Renal cortex interstitium (tissue), 15 donors: ENCODE measurements at places on chromosomes 2 and 18. TPM values are rescaled to one million over a fixed set of nuclear protein-coding genes. Genes with fewer than 3 reads are reported as not detected.

COL6A3 gene
- 278 TPM for polyA plus RNA-seq

LOXHD1 gene
- 0.53 TPM for polyA plus RNA-seq

CAPN14 gene
- polyA plus RNA-seq: 0.12 TPM

DNA sequence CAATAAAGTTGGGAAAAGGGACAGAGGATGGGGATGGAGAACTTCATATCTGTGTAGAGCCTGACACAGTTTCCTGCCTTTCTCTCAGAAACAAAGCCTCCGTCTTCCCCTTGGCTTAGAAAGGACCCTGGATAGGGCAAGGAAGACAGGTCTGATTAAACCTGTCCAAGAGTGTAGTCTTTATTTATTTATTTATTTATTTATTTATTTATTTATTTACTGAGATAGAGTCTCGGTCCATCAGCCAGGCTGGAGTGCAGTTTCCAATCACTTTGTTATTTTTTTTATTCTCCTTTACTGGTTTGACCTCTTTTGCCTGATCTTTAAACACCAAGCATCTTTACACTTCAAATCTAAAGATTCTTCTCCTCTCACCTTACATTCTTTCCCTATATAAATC, 10.3 kb downstream of the CCL20 start:
- no peak for DNase-seq

GRCh38 chr2:162769066-162769465, 69.5 kb downstream of the KCNH7 start:
- no peak for DNase-seq

GRCh38 chr18:12470382-12471075, 62.8 kb downstream of the PRELID3A start:
- no peak for DNase-seq

DNA sequence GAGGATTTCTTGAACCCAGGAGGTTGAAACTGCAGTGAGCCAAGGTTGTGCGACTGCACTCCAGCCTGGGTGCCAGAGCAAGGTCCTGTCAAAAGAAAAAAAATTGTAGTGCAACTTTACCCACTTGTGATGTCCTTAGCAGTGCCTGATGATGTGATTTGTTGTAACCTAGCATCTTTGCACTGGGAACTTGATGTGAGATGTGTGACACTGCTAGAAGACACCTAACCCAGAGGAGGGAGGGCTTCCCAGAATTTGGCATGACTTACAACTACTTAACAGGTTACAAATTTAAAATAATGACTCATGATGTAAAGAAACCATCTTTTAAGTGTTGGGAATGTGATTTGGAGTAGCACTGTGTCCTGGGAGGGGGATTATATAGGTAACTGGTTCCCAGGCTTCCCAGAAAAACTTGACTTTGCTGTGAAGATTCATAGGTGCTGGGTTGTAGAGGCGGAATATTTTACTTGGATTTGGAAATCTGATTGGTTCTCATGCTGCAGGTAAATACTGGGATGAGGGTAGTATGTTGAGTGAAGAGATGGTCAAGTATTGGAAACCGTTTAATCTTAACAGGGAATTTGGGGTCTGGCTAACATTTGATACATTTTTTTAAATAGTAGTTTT, 3.7 kb downstream of the EEF1B2 start:
- no peak for DNase-seq

- DNase-seq: no peak
Measured at GRCh38 chr2:143121079-143121478, 8.1 kb upstream of the ARHGAP15 start.

DNA sequence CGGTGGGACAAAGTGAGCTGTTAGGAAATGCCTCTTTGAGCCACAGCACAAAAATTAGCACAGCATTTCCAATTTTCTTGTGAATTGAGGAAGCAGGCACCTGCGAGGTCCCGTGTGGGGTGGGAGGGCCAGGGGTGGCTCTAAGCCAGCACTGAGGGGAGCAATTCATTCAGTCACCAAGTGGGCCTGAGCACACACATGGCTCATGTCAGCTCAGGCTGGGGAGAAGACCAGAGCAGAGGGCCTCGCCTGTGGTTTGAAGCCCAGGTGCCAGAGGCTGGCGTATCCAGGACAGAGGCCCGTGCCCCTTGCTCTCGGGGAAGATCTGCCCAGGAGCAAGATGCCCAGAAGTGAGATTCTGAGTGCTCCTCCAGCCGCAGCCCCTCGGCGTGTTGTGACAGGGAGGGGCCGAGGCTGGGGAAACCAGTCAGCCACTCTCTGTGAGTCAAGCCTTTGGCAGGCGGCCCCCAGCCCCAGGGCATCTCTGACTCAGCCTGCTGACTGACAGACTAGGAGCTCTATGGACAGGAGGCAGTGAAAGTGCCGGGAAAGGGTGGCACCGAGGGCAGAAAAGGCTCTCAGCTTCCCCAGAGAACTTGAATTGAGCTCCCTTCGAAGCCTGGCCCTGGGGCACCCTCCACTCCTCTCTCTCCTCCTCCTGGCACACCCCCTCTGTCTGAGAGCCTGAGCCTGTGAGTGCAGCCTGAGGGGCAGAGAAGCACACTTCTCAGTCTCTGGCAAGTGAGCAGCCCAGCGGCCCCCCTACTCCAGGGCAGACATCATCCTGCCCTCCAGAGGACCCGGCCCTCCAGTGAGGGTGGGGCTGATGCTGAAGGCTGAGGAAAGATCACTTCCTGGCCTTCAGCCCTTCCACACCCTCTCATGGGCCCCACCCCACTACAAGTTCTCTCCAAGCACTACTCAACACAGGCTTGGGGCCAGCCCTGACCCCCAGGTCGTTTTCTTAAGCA, 32.3 kb downstream of the CYP26B1 start:
- DNase-seq: no peak

DNA sequence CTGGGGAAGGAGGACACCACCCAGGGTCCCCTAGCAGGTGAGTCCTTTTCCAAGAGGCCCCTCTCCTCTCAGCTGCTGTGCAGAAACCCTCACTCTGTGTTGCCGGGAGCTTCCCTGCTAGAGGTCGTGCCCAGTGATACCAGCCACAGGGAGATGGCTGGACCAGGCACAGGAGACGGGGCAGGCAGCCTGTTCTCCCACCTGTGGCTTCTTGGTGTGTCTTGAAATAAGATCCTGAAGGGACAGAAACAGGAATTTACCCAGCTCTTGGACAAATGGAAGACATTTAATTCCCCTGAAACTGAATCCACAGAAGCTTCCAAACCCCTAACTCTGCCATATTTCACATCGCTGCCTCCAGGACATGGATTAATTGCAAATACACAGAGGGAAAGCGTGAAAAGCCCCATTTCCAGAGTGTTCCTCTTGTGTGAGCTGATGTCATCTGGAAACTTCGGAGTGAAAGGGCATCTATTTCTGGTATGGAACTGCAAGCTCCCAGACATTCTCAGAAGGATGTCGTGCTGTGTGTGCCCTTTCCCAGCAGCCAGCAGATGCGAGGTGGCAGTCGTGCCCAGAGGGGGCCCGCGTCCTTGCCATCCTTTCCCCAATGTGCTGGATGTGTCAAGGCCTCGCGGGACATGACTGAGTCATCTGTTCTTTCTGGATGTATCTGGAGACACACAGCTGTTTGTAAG, 177.7 kb downstream of the SEPTIN10 start:
- no peak for DNase-seq

DNA sequence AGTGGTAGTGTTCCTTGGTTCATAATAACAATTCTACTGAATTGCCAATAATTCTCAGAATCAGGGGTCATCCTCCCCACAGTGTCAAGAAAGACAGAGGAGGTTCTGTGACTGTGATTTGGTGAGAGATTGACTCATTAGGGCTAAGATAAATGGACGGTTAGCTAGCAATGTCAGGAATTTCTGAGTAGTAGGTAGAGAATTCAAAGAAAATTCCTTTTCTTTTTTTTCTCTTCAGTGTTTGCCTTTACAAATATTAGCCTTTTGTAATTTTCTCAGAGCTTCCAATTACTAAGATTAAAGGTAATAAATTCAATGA, 16.8 kb upstream of the CRIM1 start:
- no peak for DNase-seq

GRCh38 chr2:128260239-128261138, 58.2 kb downstream of the HS6ST1 start:
- no peak for DNase-seq

DNA sequence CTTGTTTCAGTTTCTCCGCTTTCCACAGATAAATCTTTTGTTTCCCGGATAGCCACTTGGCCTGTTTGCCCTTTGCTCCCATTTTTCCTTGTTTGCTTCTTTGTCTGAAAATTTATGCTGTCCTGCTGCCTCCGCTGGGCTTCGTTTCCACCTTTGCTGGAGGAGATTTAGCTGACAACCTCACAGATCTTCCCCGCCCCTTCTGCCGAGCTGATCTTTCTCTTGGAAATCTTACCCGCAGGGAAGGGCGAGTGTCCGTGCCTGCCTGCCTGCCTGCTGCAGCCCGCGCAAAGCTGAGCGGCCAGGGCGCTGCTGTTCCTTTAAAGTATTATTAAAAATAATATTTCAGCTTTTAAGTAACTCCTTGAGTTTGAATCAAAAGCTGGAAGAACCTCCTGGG, 1.4 kb upstream of the XRCC5 start:
- no peak for DNase-seq

MAL gene
- 279 TPM for polyA plus RNA-seq

DNA sequence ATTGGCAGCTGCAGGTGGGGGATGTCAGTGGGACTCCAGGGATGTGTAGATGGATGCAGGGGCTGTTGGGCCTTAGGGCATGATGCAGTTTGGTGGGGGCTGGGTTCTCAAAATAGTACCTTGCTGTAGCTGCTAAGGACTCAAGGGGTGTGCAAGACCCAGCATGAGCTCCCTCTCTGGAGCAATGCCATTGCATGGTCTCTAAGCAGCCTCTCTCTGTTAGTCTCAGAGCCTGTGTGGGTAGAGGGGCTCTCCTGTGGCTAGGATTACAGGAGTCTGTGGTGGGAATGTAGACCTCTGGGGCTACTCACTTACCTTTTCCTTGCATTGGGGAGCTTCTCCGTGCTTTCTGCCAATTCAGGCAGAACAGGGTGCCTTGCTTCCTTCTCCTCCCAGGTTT, 228.9 kb downstream of the LPIN1 start:
- no peak for DNase-seq

DNA sequence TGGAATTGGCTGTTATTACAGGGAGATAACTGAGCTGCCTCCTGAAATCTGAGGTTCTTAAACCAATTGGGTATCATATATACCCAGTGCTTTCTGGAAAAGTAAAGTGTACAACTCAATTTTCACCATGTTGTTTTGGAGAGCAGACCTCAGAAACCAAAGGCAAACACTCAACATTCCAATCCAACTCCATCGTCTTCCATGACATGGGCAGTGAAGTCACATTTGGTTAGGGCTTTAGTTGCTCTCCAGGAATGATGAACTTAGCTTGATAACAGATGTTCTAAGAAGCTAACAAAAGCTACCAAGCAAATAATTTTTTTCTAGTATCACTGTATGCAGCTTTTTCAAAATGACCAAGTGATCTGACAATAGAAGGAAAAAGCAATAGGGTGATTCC, 107.0 kb upstream of the SLC35G4 start:
- DNase-seq: no peak

GRCh38 chr18:75249175-75249518, 38.5 kb downstream of the TSHZ1 start:
- DNase-seq: no peak

GPR75 gene
- polyA plus RNA-seq: 2.1 TPM

DNA sequence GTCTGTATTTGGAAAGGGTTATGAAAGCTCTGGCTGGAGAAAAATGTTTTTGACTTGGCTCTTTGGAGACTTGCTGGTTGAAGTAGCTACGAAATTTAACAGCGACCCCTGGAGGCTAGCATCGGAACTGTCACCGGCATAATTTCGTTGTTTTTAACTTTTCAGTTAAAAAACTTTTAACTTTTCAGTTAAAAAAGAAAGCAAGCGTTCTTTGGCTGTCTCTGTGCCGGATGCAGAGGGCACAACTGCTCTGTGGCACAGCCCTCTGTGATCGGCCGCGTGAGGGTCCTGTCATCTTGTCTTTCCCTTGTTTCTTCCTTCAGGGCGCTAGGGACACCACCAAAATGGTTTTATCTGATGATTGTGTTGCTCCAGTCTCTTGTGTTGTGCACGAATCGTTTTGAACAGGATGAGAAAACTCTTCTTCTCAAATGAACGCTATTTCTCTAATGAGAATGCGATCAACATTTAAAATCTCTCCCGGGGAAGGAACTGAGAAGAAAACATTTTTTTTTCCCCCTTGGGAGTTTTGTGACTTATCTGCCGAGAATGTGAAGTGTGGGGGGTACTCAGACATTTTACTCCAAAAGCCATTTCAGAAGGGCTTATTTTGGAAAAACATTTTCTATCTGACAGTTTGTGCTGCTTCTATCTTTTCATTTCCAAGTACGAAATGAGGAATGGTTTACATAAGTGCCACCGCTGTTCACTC, 57.1 kb downstream of the ADCYAP1 start:
- no peak for DNase-seq
